ENCODE measurements at places on chromosomes 12 and 14.
A peak's percentile ranks its signal among the peaks of the same experiment; 100 is the strongest.

DNA sequence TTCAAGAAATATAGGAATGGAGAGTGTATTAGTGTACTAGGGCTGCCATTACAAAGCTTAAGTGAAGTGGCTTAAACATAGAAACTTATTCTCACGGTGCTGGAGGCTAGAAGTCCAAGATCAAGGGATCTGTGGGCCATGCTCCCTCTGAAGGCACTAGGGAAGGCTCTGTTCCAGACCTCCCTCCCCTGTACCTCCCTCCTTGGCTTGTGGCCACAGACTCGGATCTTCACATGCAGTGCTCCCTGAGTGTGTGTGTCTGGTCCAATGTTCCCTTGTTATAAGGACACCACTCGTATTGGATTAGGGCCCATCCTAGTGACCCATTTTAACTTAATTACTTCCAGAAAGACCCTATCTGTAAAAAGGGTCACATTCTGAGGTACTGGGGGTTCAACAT lies 225.6 kb downstream of the VRK1 start:
- H3K4me3 ChIP-seq: no peak overlapping the region
- no peak overlapping the region for H3K27ac ChIP-seq
- H3K4me1 ChIP-seq: no peaks in the 10 kb centered on the region
- H3K36me3 ChIP-seq: no peaks in the 10 kb centered on the region
- H3K27me3 ChIP-seq: peaks cover 28% of the 10 kb centered on the region

DNA sequence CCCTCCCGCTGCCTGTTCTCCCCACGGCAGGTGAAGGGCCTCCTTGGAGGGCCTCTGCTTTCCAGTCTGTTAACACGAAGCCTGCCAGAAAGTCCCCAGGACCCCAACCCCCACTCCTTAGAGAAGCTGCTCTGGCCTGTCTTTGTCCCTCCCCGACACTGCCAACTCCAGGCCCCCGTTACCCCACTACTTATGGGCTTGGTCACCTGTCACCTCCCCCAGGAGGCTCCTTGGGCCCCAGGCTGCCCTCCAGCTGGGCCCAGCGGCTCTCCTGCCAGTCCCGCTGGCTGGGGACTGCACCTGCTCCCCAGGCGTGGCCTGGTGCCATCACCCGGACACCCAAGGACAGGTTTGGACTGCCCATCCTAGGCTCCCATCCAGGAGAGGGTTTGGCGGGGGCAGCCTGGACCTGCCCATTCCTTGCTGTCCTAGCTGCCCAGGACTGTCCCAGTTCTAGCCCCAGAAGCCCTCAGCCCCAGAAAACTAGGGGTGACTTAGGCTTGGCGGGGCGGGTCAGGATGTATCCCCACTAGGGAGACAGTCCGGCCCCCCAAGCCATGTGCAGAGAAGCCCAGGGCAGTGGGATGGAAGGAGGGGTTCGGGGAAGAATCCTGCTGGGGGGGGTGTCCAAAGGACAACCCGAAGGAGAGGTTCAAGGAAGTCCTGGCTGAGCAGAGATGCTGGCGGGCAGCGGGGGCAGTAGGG lies 155.7 kb upstream of the C14orf180 start:
- no peaks in the 10 kb centered on the region for H3K27me3 ChIP-seq
- H3K4me1 ChIP-seq: no peaks in the 10 kb centered on the region
- H3K27ac ChIP-seq: no peak overlapping the region
- no peak for DNase-seq
- H3K4me3 ChIP-seq: no peak overlapping the region
- H3K36me3 ChIP-seq: no peaks in the 10 kb centered on the region

GRCh38 chr12:104360157-104360556 lies 56.6 kb downstream of the EID3 start:
- DNase-seq: no peak
- H3K27ac ChIP-seq: no peak overlapping the region
- H3K36me3 ChIP-seq: no peaks in the 10 kb centered on the region
- H3K4me3 ChIP-seq: no peak overlapping the region
- H3K4me1 ChIP-seq: no peaks in the 10 kb centered on the region
- H3K27me3 ChIP-seq: no peaks in the 10 kb centered on the region

DNA sequence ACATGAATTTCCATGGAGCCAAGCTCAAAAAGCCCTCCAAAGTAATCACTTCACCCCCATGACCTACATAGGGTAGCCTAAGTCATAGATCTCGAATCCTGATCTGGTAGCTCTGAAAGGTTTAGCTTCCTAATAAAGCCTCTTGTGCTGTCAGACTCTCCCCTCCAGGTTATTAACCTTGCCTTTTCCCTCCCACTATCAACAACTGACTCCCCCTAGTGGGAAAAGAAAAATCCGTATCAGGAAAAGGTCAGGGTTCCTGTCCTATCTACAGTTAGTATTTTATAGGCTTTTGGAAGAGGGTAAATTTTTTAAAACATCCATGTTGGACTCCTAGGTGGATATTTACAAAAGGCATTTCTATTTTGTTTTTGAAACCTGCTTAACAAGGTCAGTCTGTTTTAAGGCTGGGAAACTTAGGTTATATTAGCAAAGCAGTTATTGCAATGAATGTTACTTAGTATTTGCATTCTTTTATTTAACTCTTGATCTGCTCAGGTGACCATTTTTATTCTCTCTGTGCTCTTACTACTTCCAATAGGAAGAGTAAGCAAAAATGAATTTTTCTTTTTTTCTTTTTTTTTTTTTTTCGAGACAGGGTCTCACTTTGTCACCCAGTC lies 8.0 kb downstream of the YY1 start:
- peak; percentile 31 for DNase-seq
- no peaks in the 10 kb centered on the region for H3K36me3 ChIP-seq
- no peak overlapping the region for H3K4me3 ChIP-seq
- H3K27ac ChIP-seq: no peak overlapping the region
- H3K27me3 ChIP-seq: no peaks in the 10 kb centered on the region
- H3K4me1 ChIP-seq: peaks cover 29% of the 10 kb centered on the region

GRCh38 chr14:99736603-99737371 lies 52.7 kb downstream of the CYP46A1 start:
- no peak overlapping the region for H3K27ac ChIP-seq
- H3K4me1 ChIP-seq: no peaks in the 10 kb centered on the region
- DNase-seq: no peak

DNA sequence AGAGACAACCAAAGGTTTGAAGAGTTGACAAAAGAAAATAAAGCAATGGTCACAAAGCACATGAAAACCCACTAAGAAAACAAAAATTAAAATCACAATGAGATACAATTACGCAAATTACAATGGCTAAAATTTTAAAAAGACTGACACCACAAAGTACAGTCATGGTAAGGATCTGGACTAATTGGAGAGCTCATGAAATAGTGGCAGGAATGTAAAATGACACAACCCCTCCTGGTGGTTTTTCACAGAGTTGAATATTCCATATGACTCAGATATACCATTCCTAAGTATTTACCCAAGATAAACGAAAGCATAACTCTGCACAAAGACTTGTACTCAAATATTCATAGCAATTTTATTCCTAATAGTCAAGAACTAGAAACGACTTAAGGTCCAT lies 65.9 kb downstream of the NOVA1 start:
- no peaks in the 10 kb centered on the region for H3K4me1 ChIP-seq
- H3K4me3 ChIP-seq: no peak overlapping the region
- no peak overlapping the region for H3K27ac ChIP-seq
- DNase-seq: no peak
- H3K36me3 ChIP-seq: no peaks in the 10 kb centered on the region
- no peaks in the 10 kb centered on the region for H3K27me3 ChIP-seq

DNA sequence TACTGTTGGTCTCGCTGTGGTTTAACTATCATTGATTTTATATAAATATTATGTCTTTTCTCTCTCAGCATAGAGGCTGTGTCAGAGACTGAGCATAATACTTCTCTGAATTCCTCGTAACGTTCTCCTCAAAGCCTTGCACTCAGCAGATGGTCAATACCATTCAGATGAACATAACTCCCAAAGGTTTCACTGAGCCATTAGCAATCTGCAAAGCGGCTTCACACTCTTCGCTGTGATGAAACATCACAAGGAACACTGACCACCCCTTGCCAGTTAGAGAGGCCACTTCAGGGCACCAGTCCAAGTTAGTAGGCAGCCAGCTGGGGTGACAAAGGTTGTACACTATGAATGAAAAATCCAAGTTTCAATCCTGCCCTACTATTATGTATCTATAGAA lies 30.1 kb upstream of the STON2 start:
- peaks cover 59% of the 10 kb centered on the region for H3K27me3 ChIP-seq
- H3K4me3 ChIP-seq: no peak overlapping the region

DNA sequence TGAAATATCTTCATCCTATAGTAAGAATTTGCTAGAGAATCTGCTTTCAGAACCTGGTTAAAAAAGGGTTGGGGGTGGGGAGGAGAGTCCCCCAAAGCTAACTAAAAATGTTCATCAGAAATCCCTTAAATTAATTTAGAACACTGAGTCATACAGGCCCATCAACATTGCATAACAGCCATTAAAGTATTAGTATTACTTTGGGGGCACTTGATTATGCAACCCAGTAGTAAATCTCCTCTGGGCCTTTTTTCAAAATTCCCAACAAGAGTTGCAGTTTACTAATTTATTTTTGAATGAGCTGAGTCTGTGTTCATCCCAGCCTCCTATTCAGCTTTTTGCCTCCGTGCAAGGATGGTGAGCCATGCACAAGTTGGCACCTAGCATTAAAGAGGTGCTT lies 8.8 kb upstream of the SLC24A4 start:
- no peak for DNase-seq
- no peaks in the 10 kb centered on the region for H3K36me3 ChIP-seq
- H3K27ac ChIP-seq: no peak overlapping the region
- H3K27me3 ChIP-seq: peaks cover 3% of the 10 kb centered on the region

DNA sequence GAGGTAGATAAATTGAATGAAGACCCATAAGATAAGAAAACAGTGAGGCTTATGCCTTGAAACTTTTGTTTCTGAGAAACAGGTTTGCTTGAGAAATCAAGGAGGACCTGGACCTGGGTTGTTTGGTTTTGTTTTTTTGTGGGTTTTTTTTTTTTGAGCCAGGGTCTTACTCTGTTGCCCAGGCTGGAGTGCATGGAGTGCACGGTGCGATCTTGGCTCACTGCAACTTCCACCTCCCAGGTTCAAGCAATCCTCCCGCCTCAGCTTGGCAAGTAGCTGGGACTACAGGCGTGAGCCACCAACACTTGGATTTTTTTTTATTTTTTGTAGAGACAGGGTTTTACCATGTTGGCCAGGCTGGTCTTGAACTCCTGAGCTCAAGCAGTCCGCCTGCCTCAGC lies 9.0 kb upstream of the PPTC7 start:
- no peak for DNase-seq
- no peaks in the 10 kb centered on the region for H3K36me3 ChIP-seq

DNA sequence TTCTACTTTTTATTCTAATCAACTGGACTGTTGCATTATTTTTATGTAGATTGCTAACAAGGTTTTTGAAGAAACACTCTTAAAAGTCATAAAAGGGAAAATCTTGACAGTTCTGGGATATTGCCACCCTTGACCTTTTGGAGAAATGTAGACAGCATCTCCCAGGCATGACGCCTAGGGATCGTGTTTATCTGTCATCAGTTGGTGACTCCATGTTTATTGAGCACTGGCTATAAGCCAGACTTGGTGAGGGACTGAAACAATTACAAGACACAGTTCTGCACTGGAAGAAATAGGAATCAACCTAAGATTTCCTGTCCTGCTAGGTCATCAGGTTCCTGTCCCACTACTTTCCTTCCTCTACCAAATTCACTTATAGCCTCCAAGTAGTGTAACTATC lies 34.5 kb downstream of the HMGA2 start:
- H3K36me3 ChIP-seq: no peaks in the 10 kb centered on the region
- DNase-seq: no peak
- H3K4me3 ChIP-seq: no peak overlapping the region
- H3K27ac ChIP-seq: no peak overlapping the region
- H3K4me1 ChIP-seq: no peaks in the 10 kb centered on the region

DNA sequence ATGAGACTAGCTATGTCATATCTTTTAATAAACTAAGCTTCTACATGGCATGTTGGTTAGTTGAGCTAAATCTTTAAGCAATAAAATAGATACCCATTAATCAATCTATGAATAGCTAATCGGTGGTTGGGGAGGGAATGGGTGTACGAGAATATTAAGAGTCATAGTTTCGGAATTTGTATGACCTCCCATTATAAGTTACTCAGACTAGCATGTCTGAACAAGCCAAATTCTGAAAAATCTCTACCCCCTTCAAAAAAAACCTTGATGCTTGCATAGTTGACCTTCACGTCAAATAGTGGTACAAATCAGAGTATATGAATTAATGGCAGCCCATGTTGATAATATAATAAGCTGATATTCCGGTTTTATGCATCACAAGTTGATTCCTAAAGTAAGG lies 60.0 kb downstream of the PLEKHG7 start:
- peaks cover 27% of the 10 kb centered on the region for H3K4me1 ChIP-seq
- H3K27ac ChIP-seq: no peak overlapping the region
- no peaks in the 10 kb centered on the region for H3K36me3 ChIP-seq
- no peak overlapping the region for H3K4me3 ChIP-seq

GRCh38 chr12:128091101-128091720 lies 175.8 kb upstream of the TMEM132C start:
- H3K36me3 ChIP-seq: no peaks in the 10 kb centered on the region
- DNase-seq: no peak
- H3K4me1 ChIP-seq: no peaks in the 10 kb centered on the region
- H3K27me3 ChIP-seq: no peaks in the 10 kb centered on the region
- no peak overlapping the region for H3K27ac ChIP-seq
- H3K4me3 ChIP-seq: no peak overlapping the region

GRCh38 chr14:58100735-58101368 lies 51.2 kb downstream of the ARMH4 start:
- no peak overlapping the region for H3K27ac ChIP-seq
- H3K4me3 ChIP-seq: no peak overlapping the region
- H3K4me1 ChIP-seq: no peaks in the 10 kb centered on the region
- H3K36me3 ChIP-seq: no peaks in the 10 kb centered on the region

DNA sequence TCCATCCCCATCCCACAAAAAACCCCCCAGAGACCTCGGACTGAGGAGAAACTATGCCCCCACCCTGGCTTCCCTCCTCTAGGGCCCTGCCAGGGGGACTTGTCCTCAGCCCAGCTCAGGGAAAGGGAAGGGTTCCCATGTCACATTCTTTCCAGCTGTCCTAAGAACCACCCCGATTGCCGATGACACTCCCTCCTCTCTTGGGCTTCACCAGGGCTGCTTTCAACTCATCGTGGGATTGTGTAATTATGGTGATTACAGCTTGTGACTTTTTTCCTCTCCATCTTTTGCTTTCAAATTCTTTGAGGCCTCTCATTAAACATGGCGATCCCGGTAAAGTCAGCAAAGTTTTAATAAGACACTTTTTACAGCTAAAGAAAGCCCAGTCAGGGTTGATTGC lies 344.0 kb downstream of the DPF3 start:
- peaks cover 16% of the 10 kb centered on the region for H3K4me1 ChIP-seq
- H3K27ac ChIP-seq: no peak overlapping the region
- no peaks in the 10 kb centered on the region for H3K36me3 ChIP-seq
- H3K4me3 ChIP-seq: no peak overlapping the region
- no peak for DNase-seq
- peaks cover 4% of the 10 kb centered on the region for H3K27me3 ChIP-seq

- no peaks in the 10 kb centered on the region for H3K27me3 ChIP-seq
- no peak overlapping the region for H3K4me3 ChIP-seq
- no peaks in the 10 kb centered on the region for H3K4me1 ChIP-seq
- H3K36me3 ChIP-seq: no peaks in the 10 kb centered on the region
- H3K27ac ChIP-seq: no peak overlapping the region
Measured at GRCh38 chr14:64800000-64800399, 79.7 kb downstream of the SPTB start.
